Heart left ventricle (tissue), 16 donors: ENCODE measurements at places on chromosomes 11 and 22. TPM values are rescaled to one million over a fixed set of nuclear protein-coding genes. Genes with fewer than 3 reads are reported as not detected.

OR10G8 gene
- total RNA-seq, result not detected

PHOX2A gene
- total RNA-seq, result not detected

GRCh38 chr11:118632577-118633318 lies 25.3 kb downstream of the PHLDB1 start:
- no peak for DNase-seq

PKDREJ gene
- total RNA-seq, result not detected

GRCh38 chr22:26995235-26995634 lies 337.8 kb downstream of the MIAT start:
- DNase-seq, result no peak

- DNase-seq, result no peak
These were observed 261.5 kb downstream of the LARGE1 start for GRCh38 chr22:33658775-33659174.
